Fibroblast of lung (primary cell): ENCODE measurements at places on chromosomes 4 and X. TPM values are rescaled to one million over a fixed set of nuclear protein-coding genes. Genes with fewer than 3 reads are reported as not detected.

The UCP1 gene
- not detected in 2 replicates for polyA plus RNA-seq

DNA sequence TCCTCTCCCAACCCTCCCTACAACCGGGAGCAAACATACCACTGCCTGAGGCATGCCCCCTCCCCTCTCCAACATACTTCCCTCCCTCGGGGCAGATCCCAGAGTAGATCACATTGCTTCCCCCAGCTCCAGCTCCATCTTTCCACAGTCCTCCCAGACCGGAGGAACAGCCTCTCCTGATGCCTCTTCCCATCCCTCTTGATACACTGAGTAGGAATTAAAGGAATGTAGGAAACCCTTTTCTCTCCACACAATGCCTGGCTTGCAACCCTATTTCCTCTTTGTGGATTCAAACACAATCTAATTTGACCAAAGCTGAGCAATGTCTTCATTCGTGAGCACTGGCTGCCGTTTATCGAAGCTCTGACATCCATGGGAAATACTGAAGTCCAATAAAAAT lies 339.8 kb downstream of the BCOR start:
- peak; percentile 92 for DNase-seq

DNA sequence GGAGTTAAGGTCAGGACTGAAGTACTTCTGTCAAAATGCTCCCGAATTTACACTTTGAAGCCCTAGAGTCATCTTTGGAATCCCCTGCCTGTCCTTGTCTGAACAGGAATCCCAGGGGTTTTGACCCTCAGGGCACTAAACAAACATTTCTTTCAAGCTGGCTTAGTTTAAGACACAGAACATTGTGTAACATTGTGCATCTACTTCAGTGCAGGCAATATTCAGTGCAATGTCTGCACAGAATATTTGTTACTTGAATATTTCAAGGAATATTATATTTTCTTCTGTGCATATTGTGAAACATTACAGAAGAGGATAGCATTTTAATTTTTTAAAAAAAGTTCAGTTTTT lies 763.4 kb downstream of the PCDH18 start:
- DNase-seq: no peak

- peak; percentile 59 for DNase-seq
These were observed 9.8 kb upstream of the ATP2B3 start for GRCh38 chrX:153507484-153508178.

The RIPPLY1 gene
- polyA plus RNA-seq: not detected in 2 replicates

The GYPE gene
- polyA plus RNA-seq: 1.3 and 2.0 TPM in 2 replicates

GRCh38 chrX:38236901-38237615 lies 16.4 kb upstream of the SRPX start:
- DNase-seq: no peak

DNA sequence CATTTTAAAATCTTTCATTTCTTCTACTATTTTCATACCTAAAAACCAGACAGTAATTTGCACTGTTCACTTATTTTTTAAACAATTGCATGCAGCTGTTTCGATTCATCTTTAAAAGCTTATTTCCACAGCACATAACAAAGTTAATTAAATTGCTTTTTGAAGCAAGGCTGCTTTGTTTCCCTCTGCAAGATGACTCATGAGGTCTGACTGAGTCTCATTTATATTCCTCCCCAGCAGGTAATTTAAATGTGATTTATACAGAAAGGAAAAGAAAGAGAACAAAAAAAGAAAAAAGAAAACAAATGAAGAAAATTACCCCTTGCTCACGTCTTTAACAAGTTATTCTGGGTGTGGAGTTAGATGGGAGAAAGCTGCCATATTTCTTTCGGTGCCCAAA lies 22.8 kb downstream of the VMA21 start:
- DNase-seq: no peak

- DNase-seq: peak; percentile 59
These were observed 34.2 kb downstream of the ARSD start for GRCh38 chrX:2894885-2895292.

The PASD1 gene
- polyA plus RNA-seq: not detected in 2 replicates

GRCh38 chr4:153758688-153759406 lies 977 bp downstream of the RNF175 start:
- no peak for DNase-seq

- DNase-seq: no peak
These were observed 150.8 kb downstream of the STIM2 start for GRCh38 chr4:27011401-27011800.

GRCh38 chrX:135275973-135276372 lies 24.1 kb downstream of the ETDA start:
- DNase-seq: no peak

The RNF128 gene
- polyA plus RNA-seq: 0.74 and 5.1 TPM in 2 replicates

DNA sequence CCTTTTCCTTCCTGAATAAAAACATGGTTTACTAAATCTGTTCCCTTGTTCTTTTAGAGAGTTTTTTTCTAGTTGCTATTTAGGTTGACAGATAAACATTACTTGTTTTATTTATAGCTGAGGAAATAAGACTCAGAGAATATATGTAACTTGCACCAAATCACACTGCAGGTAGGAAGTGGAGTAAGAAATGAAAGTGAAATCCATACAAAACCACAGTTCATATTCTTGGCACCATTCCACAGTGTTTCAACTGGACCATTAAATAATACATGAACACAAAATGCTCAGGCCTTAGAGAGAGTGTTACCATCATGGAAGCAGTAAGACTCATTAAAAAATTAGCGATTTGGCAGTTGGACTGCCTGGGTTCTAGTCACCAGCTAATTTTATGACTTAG lies 326.9 kb upstream of the SLIT2 start:
- peak; percentile 44 for DNase-seq

The ADAM29 gene
- polyA plus RNA-seq: not detected in 2 replicates

GRCh38 chrX:45715748-45716147 lies 515.1 kb upstream of the DIPK2B start:
- DNase-seq: peak; percentile 77

The CT45A10 gene
- polyA plus RNA-seq: not detected in 2 replicates

- DNase-seq: peak; percentile 70
These were observed 95.1 kb downstream of the USP9X start for GRCh38 chrX:41180194-41180908.

DNA sequence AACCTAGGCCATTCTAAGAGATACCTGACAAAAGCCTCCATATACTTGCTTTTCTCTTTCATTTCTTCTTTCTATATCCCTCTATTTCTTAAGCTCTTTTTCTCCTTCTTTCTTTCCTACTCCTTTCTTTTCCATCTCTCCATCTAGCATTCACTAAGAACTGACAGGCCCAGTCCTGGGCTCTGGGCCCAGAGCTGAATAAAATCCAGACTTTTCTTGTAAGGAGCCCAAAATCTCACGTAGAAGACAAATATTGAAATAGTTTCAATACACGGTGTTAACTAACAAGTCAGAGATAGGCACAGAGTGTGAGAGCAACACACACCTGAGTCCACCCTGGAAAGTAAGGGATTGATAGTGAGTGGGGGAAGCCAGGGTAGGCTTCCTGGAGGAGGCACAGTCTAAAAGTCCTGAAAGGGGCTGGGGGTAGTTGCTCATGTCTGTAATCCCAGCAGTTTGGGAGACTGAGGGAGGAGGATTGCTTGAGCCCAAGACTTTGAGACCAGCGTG lies 73.2 kb upstream of the EFNB1 start:
- DNase-seq: no peak

DNA sequence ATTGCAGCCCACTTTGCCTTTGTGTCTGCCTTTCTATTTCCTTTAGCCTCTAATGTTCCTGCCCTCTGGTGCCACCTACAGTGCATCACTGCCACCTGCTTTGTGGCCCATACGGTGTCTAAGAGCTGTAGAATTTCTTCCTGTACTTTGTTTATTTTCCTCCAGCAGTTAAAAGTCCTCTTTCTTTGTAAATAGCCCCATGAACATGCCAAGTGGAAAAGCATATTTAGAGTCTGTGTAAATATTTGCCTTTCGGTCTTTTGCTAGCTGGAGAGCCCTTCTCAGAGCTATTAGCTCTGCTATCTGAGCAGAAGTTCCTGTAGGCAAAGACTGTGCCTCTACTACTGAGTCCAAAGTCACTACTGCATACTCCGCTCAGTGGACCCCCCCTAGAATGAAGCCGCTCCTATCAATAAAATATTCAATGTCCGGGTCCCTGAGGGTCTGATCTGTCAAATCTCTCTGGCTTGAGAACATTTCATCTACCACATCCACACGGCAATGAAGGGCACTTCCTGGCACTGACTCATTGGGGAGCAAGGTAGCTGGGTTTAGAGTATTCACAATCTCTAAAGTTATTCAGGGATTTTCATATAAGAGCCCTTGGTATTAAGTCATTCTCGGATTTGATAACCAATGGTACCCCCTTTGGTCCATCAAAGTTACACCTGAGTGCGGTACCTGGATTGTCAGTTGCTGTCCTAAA lies 36.3 kb downstream of the SULT1E1 start:
- DNase-seq: no peak

GRCh38 chr4:76931087-76931486 lies 18.5 kb upstream of the SEPTIN11 start:
- no peak for DNase-seq

- peak; percentile 18 for DNase-seq
These were observed 71.0 kb downstream of the AFF1 start for GRCh38 chr4:87005690-87006425.

- no peak for DNase-seq
These were observed 427.1 kb upstream of the FAM47C start for GRCh38 chrX:36581030-36581429.

The MAGEA12 gene
- polyA plus RNA-seq: not detected in 2 replicates

- DNase-seq: peak; percentile 89
These were observed at the start of gene WDFY3 for GRCh38 chr4:84966382-84967242. Gene WDFY3, minus strand, starts transcription at chr4:84966690. Its CDS starts 106,099 bp downstream, at chr4:84860591.

The FAM156B gene
- polyA plus RNA-seq: 11.0 and 11.4 TPM in 2 replicates

The BEND2 gene
- polyA plus RNA-seq: not detected in 2 replicates
